ENCODE measurements at places on chromosomes 5 and 9.
A peak's percentile ranks its signal among the peaks of the same experiment; 100 is the strongest.

DNA sequence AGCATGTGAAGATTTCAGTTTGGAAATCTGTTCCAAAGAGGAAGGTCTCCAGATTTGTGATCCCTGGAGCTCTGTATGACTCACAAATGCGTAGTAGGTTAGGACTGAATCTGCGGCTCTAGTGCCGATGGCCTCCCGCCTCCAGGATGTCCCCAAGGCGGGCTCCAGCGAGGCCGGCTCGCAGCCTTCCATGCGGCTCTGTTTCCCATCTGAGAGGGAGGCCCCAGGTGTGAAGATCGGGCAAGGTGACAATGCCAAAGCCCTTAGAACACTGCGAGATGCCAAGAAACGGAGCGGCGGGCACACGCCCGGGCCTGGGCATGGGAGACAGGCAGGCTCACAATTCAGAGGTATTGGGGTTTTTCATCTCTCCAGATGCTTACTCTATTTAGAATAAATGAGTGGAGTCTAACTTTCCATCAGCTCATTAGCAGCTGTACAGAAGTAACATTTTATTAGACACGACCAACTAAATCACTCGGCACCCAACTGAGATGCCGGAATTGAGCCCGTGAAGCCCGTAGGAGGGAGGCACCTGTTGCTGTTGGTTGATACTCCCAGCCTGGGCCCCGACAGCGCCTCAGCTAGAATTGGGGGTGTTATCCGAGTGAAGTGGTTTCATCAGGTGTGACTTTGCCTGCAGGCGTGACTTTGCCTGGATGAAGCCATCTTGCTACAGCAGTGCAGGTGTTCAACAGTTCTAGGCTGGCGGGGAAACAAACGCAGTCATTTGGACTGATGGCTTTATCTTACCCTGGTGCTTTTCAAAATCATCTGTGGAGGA is 7.4 kb upstream of the MRPS2 start:
- no peak for DNase-seq

GRCh38 chr5:134609232-134609851 is 23.3 kb downstream of the SAR1B start:
- DNase-seq: no peak

GRCh38 chr9:106874652-106875051 is 11.7 kb downstream of the ZNF462 start:
- DNase-seq: no peak

DNA sequence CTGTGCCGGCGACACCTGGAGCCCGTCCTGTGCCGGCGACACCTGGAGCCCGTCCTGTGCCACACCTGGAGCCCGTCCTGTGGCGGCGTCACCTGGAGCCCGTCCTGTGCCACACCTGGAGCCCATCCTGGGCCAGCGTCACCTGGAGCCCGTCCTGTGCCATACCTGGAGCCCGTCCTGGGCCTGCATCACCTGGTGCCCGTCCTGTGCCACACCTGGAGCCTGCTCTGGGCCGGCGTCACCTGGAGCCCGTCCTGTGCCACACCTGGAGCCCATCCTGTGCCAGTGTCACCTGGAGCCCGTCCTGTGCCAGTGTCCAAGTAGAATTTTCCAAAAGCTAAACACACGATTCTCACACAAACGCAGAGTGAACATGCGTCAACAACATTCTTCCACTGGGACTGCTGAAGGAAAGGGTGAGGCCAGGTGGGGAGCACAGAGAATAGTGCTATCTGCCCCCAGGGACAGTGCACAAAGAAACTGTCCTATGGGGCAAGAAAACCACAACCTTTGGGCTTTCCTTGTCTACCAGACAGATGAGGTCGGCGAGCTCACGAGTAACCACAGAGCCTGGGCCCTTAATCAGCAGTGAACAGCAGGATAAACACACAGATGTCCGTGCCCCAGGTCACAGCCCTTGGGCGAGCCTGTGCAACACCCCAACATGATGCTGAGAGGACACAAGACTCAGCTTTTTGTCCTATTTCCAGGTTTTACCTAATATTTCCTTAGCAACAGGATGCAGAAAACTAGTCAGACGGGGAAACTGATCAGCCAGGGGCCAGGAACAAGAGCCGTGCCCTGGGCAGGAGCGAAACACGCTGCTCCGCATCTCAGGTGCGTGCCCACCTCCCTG is 7.9 kb downstream of the QSOX2 start:
- no peak for DNase-seq

DNA sequence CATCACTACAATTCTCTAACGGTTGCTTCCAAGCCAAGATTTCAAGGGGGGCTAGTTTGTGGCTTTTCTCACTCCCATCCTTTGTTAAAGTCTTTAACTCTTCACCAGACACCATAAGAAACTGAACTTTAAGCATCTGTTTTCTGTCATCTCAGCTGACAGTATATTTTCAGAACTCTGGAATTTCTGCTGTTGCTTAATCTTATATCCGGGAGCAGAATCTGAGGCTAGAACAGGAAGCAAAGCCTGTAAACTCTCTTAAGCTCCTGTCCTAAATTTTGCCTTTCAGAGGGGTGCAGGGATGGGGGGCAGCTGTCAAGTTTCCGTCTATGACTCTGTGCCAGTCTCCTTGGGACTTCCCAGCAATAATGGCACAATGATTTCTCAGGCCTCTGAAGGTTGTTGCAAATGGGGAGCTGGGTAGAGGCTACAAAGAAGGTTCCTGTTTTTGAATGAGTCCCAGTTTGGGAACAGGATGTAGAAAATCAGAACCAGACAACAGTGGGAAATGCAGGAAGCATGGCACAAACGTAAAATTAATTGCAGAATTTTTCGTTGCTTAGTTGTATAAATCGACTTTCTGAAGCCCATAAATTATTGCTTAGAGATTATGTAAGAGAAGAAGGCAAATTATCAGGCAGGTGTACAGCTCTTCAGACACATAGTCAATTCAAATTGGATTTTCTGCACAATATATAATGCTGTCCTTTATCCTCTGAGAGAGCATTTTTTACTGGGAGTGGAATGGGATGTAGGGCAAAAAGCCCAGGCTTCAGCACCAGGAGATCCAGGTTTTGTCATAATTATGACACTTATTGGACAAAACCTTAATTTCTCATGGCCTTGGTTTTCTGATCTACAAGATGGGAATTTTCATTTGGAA is 430.9 kb downstream of the DMAC1 start:
- DNase-seq: no peak

GRCh38 chr9:93010704-93011103 is 47.8 kb upstream of the SUSD3 start:
- DNase-seq: peak; percentile 11
